Fibroblast of skin of right biceps (primary cell): ENCODE measurements at places on chromosomes 5 and 9.

DNA sequence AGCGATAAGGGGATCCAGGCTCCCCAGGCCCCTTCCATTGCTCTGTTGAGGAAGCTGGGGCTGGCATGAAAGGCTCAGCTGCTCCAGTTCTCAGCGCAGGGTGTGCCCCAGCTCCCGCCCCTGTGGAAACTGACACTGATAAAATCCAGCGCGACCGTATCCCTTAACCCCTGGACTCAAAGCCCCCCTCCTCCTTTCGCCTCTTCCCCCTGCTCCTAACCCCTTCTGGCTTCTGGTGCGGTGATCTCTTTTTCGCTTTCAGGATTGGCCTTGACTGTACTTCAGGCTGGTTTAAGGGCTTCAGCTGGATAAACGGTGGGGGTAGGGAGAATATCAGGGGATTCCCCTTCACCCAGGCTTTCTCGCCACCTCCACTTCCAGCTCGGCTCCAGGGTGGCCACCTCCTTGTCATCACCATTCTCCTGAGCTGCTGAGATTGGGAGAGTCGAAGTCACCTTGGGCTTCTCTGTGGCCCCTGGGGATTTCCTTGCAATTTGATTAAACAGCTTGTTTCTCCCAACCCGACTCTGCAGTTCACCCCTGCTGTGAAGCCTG lies 843 bp downstream of the BSPRY start:
- DNase-seq, result no peak

GRCh38 chr9:124339603-124340146 lies 75.6 kb downstream of the PSMB7 start:
- no peak for DNase-seq

GRCh38 chr5:43073597-43074546 lies 33.8 kb upstream of the ANXA2R start:
- peak; percentile 42 for DNase-seq

GRCh38 chr5:10746711-10747110 lies 14.3 kb downstream of the DAP start:
- no peak for DNase-seq

DNA sequence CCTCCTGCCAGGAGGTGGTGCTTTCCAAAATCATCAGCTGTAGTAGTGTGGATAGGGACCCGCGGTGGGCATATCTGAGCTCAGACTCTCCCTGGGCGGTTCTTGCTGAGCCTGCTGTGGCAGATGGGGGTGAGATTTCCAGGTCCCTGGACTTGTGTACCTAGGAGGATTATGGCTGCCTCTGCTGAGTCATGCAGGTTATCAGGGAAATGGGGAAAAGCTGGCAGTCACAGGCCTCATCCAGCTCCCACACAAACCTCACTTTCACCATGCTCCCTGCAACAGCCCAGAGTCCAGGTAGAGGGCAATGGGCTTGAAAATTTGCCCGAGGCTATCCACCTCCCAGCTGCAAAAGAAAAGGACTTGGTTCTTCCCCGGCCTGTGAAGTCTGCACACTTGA lies 23.4 kb upstream of the MAMDC2 start:
- no peak for DNase-seq

DNA sequence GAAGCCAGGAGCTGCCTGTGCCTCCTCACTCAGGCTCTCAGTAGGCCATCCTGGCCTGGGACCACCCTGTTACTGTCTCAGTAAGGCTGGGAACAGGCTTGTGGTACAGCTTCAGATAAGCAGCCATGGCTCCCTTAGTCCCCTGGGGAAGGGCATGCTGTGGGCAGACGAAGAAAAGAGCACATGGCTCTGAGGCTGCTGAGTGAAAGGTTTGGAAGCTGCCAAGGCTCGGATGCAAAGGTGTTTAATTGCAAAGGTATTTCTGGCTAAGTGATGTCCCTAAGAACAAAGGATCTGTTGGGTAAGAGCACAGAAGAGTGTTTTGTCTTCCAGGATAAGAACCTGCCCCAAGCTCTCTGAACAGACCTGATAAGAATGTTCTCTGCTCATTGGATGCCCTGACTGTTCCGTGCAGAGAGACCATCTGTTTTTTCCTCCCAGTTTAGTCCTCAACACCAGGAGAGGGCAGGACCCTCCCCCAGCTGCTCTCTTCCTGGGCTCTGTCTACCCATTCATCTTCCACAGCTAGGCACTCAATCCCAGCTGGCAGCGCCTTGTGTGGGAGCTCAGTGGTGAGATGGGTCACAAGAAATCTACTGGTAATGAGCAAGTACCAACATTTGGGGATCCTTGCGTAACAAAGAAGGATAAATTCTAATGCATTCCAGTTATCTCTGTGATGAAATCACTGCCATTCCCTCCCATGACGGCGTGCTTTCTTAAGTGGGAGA lies 17.7 kb downstream of the ANGPTL2 start:
- DNase-seq, result no peak

DNA sequence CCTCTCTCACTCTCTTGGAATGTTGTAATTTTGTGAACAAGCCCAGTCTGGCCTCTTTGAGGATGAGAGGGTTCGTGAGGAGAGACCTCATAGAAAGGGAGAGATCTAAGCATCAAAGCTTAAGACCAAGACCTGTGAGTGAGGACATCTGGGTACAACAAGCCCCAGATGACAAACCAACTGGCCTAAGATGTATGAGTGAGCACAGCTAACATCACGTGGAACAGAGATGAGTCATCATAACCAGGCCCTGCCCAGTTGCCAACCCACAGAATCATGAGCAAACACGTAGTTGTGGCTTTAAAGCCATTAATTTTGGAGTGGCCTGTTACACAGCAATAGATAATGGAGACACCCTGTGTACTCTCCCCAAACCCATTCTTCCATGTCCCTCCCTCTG lies 439.1 kb upstream of the KIF2A start:
- DNase-seq, result peak; percentile 75

GRCh38 chr5:175603987-175604739 lies 53.7 kb upstream of the HRH2 start:
- DNase-seq, result no peak

GRCh38 chr9:108600896-108601295 lies 254.9 kb downstream of the ACTL7B start:
- no peak for DNase-seq

- DNase-seq, result peak; percentile 62
Observed at GRCh38 chr9:105026451-105026850, 98.5 kb upstream of the ABCA1 start.

DNA sequence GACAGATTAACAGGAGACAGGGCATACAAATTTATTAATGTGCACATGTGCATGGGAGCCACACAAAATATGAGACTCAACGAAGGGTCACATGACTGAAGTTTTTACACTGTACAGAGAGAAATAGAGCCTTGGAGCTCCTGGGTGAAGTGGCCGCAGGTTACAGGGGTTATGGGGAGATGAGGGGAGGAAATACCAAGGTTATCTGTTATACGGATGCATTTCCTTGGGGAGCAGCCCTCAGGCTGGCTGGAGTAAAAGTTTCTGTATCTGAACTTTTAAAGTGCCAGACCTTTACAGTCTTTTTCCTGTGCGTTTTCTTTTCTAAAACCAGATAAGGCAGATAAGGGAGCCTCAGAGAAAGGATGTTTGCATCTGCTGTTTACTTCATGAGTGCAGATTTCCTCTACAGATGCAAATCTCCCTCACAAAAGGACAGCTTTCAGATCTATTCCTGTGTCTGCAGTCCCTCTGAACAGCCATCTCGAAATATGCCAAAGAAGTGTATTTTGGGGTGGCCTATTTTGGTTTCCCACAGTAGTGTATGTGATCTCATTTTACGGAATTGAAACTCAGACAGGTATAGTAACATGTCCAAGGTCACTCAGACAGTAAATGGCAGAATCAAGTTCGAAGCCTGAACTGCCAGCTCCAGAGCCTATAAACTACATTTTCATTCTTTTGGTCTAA lies 139.3 kb upstream of the FBXL17 start:
- DNase-seq, result no peak

- no peak for DNase-seq
Observed at GRCh38 chr5:2014058-2014610, 131.4 kb upstream of the IRX4 start.

DNA sequence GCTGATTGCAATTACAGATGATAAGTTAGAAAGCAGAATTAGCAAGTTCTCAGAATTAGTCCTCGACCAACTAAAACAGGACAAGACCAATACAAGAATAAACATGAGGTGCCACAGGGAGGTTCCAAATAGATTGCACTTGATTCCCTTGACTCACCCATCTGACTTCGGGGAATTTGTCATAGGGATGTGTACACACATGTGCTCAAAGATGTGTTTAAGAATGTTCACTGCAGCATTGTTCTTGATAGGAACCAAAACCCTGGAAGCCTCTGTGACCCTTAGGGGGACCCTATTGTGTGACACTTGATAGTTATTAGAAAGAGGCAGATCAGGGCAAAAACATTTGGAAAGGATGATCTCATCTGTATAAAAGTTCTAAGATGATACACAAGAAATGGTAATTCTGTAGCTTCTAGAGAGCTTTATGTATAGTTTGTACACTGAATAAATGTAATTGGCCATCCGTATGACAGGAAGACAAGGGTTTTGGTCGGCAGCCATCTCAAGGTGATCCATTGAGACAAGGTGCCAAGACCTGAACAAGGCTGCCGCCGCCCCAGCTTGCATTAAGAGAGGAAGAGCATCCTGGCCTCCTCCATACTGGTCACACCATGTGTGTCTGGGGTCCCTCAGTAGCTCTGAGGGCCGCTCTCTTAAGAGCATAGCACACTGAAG lies 48.2 kb upstream of the GARNL3 start:
- no peak for DNase-seq

- DNase-seq, result peak; percentile 83
Observed at GRCh38 chr5:142925795-142926194, 155.6 kb downstream of the ARHGAP26 start.

DNA sequence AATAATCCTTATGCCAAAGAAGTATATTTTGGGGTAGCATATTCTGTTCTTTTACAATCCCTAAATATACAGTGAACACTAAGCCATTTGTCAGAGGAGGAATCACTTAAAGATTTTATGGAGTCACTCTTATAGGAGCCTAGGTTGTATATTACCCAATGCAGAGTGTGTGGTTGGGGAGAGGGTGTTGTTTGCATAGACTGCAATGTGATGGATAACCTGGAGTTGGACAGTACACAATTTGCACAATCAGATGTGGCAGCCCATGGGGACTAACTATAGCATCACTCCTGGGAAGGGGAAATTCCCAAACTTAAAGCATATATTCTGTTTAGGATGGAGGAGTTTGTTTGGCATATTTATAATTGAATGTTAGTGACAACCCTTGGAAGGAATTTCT lies 9.6 kb upstream of the NDFIP1 start:
- no peak for DNase-seq

DNA sequence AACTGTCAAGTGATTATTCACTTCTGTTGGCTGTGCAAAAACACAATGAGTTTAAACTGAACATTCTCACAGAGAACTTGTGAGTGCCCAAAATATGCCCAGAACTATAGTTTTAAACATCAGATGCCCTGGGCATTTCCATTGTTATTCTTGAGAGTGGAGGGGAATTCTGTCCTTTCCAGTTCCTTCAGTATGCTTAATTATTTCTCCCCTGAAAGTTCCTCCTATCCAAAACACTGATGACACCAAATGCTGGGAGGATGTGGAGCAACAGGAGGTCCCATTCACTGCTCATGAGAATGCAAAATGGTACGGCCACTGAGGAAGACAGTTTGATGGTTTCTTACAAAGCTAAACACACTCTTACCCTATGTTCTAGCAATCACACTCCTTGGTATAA lies 55.5 kb downstream of the ROR2 start:
- DNase-seq, result no peak

DNA sequence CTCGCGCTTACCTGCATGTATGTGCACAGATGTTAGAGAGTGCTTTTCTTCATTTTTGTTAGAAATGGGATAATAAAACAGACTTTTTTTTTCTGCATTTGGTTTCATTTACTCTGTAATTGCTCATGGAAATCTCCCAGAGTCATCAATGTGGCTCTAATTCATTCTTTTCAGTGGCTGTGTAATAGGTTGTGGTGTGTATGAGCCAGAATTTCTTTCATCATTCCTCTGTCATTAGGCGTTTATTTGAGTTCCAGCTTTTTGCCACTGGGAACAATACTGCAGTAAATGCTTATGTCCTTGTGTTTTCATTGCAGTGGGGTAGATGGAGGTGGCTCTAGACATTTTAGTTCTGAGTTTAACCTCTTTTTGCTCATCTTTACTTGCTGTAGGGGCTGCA lies 118.9 kb downstream of the NXNL2 start:
- peak; percentile 75 for DNase-seq

GRCh38 chr5:106660681-106661080 lies 1010.1 kb downstream of the EFNA5 start:
- no peak for DNase-seq

DNA sequence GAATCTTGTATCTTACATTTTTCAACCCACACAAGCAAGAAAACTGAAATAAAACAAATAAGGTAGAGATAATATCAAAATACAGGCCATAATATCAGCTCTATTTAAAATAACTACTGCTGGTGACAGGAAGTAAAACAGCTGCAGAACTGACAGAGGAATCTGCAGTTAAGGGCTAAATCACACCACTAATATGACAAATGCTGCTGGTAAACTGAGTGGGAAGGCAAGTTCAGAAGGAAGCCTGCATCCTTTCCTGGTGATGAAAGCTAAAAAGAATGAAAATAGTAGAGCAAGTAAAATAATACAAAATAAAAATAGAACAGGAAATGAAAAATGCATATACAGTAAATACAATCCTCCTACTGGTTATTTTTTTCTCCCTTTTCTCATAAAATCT lies 1293.7 kb upstream of the C9orf72 start:
- DNase-seq, result no peak

DNA sequence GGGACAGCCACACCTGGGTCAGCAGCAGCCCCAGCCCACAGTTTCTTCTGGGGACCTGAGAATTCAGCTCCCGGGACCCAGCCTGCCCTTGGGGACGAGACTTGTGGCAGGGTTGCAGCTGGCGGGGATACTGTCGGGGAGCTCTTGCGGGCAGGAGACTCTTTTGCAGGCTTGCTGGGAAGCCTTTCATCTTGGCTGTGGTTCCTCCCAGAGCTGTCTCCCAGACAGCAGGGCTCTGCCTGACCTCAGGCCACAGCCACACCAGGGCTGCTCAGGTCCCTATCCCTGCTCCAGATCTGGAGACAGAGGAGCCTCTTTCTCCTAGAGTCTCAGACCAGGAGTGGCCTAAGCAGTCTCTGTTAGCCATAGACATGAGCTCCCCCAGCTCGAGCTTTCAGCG lies 4.7 kb upstream of the MYMK start:
- no peak for DNase-seq

DNA sequence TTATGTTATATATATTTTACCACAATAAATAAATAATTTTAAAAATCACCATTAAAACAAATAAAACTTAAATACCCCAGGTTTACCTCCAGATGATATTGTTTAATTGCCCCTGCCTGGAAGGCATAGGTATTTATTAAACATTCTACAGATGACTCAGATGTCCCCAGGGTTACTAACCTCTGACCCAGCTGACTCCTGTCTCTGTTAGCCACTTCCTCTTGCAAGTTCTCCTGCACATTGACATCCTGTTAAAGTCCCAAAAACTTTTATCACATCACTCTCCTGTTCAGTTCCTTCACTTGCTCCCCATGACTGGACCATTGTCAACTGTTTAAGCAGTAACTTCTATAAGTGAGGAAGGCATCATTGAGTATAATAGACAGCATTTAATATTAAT lies 37.0 kb upstream of the RAB3C start:
- no peak for DNase-seq
